ENCODE measurements at places on chromosomes 5 and 9. TPM values are rescaled to one million over a fixed set of nuclear protein-coding genes. Genes with fewer than 3 reads are reported as not detected.

SLC34A3 gene
- polyA plus RNA-seq: 13.8 TPM

CCDC180 gene
- 13.5 TPM for polyA plus RNA-seq

PRR16 gene
- polyA plus RNA-seq: 3.0 TPM

ZNF483 gene
- 4.4 TPM for polyA plus RNA-seq

IL3 gene
- not detected for polyA plus RNA-seq

SPATA31C1 gene
- polyA plus RNA-seq: 0.71 TPM

LAMC3 gene
- polyA plus RNA-seq: 36.7 TPM

ANKRD31 gene
- 0.54 TPM for polyA plus RNA-seq

CDC42SE2 gene
- 44.7 TPM for polyA plus RNA-seq

FBP1 gene
- 61.2 TPM for polyA plus RNA-seq

PCDHB8 gene
- polyA plus RNA-seq: 1.8 TPM

PLPPR1 gene
- polyA plus RNA-seq: 16.7 TPM

NUTM2F gene
- polyA plus RNA-seq: not detected

IQGAP2 gene
- 68.2 TPM for polyA plus RNA-seq

NIPAL4 gene
- 0.39 TPM for polyA plus RNA-seq

ATP10B gene
- 0.46 TPM for polyA plus RNA-seq

P4HA2 gene
- polyA plus RNA-seq: 50.3 TPM

IFNA8 gene
- not detected for polyA plus RNA-seq

FGF10 gene
- 9.7 TPM for polyA plus RNA-seq

CSF1R gene
- polyA plus RNA-seq: 15.9 TPM

PARP8 gene
- polyA plus RNA-seq: 16.3 TPM

TXNDC8 gene
- not detected for polyA plus RNA-seq

SLC36A2 gene
- polyA plus RNA-seq: 8.9 TPM

MSX2 gene
- polyA plus RNA-seq: 0.31 TPM

TIMD4 gene
- polyA plus RNA-seq: 0.64 TPM

LCN9 gene
- not detected for polyA plus RNA-seq
